ENCODE measurements at places on chromosomes 6 and 20. TPM values are rescaled to one million over a fixed set of nuclear protein-coding genes. Genes with fewer than 3 reads are reported as not detected.
A peak's percentile ranks its signal among the peaks of the same experiment; 100 is the strongest.

DNA sequence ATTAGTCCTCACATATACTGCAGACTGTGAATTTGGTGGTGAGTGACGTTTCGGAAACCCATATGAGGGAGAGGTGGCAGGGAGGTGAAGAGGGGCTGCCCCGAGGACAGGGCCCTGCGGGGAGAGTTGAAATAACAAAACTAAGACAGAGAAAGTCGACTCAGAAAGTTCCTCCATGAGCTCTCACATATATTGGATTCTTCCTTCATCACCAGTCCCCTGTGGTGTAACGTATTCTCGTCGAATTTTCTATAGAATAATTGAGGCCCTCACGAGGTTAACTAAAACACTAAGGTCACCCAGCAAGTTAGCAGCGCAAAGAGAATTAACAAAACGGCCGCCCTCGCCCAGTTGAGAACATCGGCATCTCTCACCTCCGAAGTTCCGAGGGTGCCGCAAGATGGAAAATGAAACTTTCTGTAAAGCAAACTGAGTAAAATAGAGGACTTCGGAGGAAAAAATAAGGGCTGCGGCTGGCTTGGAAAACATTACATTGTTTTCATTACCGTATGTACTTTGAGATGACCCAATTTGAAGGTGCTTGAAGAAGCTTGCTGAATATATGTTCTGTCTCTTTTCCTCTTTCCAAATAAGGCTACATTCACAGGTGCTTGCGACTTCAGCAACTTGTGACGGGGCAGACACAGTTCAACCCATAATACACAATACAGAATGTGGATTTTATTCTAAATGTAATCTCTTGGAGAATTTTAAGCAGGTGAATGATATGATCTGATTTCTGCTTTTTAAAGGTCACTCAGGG is 490.9 kb upstream of the JARID2 start:
- DNase-seq: no peak

- DNase-seq: no peak
These were observed 27.9 kb upstream of the RTF2 start for GRCh38 chr20:56440346-56441007.

- DNase-seq: no peak
These were observed 26.5 kb downstream of the HIVEP2 start for GRCh38 chr6:142918339-142919042.

C20orf141 gene
- not detected for polyA plus RNA-seq

DNA sequence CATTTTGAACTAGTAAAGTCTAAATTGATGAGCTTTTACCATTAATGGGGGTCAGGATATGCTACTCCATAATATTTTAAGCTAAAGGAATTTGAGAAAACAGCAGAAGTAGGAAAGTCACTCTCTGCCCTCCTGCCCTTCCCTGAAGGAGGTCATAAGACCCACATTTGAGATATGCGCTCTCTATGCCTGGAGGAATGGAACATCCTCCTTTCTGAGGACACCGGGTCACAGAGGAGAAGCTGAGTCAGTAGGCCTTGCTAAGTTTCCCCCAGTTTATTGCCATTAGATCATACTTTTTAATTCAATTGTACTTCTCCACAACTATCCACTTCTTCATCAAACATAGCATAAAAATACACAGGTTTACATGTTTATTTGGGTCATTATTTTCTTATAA is 40.3 kb downstream of the AKAP7 start:
- DNase-seq: no peak

GRCh38 chr6:156344491-156344890 is 432.7 kb upstream of the ARID1B start:
- DNase-seq: no peak

GRCh38 chr6:107185391-107185970 is 70.2 kb upstream of the BEND3 start:
- DNase-seq: no peak

FLRT3 gene
- polyA plus RNA-seq: 0.10 TPM

HAO1 gene
- polyA plus RNA-seq: not detected

DNA sequence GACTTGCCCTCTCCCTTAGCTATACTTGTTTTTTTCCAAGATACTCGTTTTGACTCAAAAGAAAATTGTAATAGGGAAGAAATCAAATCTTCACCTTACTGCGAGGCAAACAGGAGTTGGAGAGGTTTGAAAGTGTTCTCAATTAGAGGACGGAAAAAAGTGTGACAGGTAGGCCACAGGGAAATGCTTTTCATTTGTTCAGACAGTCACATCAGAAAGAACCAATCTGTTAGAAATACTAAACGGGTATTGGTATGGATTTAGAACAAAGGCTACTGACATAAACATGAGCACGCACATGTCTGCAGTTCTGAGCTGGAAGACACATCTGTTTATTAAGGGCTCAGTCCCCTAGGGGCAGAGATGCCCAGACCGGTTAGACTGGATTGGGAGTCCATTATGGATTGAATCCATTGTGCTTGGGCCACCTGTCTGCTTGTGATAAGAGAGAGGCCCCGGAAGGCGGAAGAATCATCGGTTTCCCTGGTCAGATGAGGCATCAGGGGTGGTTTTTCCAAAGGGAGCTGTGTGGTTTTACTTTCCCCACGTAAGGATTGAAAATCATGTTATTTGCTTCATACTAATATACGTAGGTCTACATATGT is 220.9 kb upstream of the MYLIP start:
- no peak for DNase-seq

GRCh38 chr6:44002067-44002592 is 125.1 kb downstream of the MRPL14 start:
- DNase-seq: peak; percentile 78

- no peak for DNase-seq
These were observed 6.4 kb downstream of the FAM83D start for GRCh38 chr20:38932457-38933120.

LY6G6D gene
- not detected for polyA plus RNA-seq

DNA sequence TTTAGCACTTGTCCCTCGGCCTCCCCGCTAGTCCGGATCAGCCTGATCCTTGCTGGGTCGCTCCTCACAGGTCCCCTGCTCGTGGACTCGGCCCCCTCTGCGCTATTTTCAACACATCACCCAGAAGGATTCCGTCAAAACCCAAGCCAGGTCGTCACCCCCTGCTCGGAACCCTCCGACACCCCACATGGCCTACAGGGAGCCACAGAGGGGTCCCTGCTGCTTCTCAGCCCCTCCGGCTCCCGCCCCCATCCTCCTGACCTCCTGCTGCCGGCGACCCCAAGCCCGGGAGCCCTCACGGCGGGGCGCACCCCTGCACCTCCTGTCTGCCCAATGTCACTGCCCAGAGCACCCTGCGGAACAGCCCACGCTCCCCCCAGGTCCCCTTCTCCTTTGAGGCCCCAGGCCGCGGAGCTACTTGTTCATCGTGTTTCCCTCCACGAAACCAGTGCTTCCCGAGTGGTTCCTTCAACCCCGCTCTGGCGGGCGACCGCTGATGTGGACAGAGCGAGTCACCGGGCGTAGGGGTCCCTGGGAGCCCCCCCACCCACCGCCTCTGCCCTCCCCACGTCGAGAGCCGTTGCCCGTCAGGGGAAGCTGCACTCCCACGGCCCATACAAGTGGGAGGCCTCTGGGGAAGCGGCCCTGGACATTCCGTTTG is 638 bp upstream of the MYL9 start:
- peak; percentile 52 for DNase-seq

GRCh38 chr6:14128012-14128411 is 10.4 kb downstream of the CD83 start:
- DNase-seq: no peak

DNA sequence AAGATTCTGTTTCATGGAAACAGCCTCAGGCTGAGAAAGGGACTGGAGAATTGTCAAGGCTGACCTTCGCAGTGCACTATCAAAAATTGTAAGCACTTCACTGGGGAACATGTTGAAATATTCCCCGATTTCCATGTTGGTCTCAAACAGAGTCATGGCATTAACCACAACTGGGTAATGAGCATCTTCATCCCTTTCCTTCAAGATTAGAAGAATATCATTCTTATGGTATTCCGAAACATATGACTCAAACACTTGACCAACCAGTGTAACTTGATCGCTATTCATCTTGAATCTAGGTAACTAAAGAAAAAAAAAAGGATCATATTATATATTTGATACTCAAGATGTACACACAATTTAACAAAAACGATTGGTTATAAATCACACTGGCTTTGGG is 3.5 kb downstream of the MCM9 start:
- no peak for DNase-seq

GRCh38 chr6:91982559-91982958 is 1395.7 kb upstream of the MAP3K7 start:
- no peak for DNase-seq

GRCh38 chr6:168130697-168131371 is 51.8 kb upstream of the FRMD1 start:
- DNase-seq: no peak

- peak; percentile 75 for DNase-seq
These were observed 159.8 kb downstream of the PREX1 start for GRCh38 chr20:48667889-48668413.

DNA sequence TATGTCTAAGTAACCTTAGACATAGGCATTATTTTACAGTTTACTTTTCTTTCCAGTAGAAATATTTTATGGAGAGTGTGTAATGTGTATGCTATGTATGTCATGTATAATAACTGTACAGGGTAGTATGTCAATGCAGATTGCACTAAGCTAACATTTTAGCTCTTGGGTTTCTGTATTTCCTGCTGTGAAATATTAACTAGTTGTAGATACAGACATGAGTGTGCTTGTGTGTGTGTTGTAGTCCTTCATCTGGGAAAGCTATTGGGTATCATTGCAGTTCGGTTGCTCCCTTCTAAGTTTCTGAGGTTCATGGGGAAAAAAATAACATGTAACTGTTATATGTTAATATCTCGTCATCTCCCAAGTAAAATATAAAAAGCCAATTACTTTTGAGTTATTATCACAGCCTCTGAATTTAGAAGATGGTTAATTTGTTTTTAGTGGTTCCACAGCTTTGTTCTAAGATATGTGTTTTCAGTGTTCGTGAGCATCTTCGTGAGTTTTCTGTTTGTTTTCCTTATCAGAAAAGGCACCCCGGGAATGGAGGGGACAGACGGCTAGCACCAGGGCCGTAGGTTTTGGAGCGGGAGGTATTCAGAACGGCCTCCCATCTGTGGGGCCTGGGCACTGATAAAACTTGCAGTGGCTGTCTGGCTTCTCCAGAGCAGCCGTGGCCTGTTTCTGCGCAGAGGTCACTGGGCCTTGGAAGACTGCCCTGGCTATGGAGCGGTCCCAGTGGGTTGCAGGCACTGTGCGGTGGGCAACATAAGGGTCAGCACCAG is 215.0 kb downstream of the ARID1B start:
- no peak for DNase-seq

DNA sequence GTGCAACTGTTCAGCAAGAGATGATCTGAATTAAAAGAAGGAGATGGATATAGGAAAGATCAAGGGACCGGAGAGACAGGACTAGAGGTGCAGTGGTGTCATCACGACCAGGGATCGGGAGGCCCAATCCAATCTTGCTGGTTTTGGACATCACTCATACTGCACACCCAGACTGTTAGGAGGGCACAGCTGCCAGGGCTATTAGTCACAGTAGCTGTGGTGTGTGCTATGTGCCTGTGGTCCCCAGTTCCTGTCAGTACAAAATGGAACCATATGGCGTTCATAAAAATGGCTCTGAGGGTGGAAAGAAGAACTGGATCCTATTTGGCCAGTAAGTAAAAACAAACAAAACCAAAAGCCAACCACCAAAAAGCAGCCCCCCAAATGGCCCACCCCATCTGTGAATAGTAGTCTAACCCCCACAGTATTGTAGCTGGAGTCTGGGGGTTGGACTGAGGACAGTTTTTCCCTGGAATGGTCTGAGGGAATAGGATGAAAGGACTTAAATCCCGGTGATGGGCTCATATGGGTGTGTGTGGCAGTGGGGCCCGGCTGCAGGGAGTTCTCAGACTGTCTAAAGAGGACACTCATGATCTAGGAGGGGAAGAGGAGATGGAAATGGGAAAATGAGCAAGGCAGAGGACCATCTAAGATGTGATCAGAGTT is 9.3 kb upstream of the NNAT start:
- DNase-seq: no peak

DNA sequence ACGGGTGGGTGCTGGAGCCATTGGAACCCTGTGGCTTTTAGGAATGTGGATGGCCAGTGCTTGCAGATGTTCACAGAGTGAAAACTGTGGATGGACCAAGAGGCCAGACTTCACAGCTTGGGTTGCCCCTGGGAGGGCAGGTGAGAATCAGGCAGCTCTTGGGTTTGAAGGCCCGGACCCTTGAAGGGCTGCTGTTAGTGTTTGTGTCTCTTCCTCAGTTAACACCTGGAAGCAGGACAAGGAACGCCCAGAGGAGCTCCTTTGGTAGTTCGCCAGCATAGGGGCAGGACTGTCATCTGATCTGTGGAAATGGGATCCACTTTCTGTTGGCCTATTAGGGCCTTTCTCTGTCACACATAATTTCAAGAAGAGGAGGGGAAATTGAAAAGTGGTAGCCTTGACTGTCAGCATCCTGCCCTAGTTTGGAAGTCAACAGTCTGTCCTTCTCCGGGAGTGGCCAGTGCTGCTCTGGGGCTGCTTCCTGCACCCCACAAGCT is 43.6 kb downstream of the RIOK1 start:
- DNase-seq: no peak

PROKR2 gene
- polyA plus RNA-seq: not detected

DNA sequence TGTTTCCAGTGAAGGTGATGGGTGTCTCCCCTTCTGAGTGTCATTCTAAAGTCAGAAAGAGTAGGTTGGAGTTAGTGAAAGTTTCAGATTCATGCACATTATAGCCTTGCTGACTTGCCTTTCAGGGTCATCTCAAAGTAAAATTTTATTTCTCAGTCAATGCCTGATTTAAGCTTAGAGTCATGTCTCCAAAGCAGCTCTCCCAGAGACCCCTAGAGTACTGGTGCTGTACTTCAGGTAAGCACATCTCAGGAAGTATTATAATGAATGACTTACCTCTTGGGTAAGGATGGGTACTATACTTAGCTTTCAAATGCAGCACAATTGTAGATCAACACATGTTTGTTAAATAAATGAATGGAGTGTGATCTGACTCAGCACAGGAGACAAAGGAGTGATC is 116.0 kb downstream of the TBX18 start:
- no peak for DNase-seq

BPIFB2 gene
- not detected for polyA plus RNA-seq

SKIC2 gene
- polyA plus RNA-seq: 61.8 TPM

DNA sequence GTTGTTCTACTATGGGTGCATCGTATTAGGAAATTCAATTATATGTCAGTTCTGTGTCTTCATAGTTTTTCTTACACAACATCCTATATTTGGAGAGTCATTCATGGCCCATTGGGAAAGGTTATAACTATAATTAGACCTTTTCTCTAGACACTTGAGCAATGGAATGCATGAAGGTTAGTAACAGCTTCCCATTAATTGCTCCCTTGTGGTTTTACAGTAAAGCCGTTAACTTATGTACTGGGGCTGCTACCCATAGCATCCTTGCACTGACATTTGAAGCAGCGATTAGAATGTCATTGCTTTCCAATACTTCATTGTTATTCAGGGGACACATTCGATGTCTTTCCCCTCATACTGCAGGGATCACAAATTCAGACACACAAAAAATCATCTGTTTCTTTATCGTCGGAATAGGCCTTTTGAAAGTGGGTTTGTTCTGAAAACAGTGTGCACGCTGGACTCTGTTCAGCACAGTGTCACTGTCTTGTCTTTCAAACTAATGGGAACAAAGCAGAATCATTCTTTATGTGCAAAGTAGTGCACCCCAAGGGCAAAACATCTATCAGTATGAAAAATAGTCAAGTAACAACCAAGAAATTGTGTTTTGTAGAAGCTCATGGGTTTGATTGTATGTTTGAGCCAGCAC is 634.3 kb upstream of the MAP3K7 start:
- no peak for DNase-seq

GRCh38 chr20:54231036-54231435 is 23.1 kb downstream of the PFDN4 start:
- no peak for DNase-seq

TOX2 gene
- polyA plus RNA-seq: 4.9 TPM

KIF13A gene
- 3.7 TPM for polyA plus RNA-seq

OOEP gene
- 0.26 TPM for polyA plus RNA-seq
